ENCODE measurements at places on chromosomes 3 and 15.

DNA sequence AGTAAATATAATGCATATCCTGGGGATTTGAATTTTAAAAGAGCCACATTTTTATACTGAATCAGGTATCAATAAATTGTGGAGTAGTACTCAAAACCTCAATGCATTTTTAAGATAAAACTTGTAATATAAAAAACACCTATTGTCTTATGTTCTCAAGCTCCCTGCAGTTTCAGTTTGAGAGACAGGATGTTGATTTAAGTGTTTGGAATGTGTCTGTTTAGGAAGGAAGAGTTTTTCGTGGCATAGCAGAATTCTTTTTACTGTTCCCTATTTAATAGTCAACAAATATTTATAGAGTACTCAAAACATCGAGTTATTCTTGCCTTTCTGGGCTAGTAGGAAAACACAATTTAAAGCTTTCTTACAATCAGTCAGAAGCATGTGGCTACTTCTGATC, 146.1 kb upstream of the BCHE start:
- no peak overlapping the region for H3K27ac ChIP-seq
- no peaks in the 10 kb centered on the region for H3K27me3 ChIP-seq
- no peaks in the 10 kb centered on the region for H3K36me3 ChIP-seq
- no peak overlapping the region for H3K4me3 ChIP-seq
- H3K4me1 ChIP-seq, result no peaks in the 10 kb centered on the region

DNA sequence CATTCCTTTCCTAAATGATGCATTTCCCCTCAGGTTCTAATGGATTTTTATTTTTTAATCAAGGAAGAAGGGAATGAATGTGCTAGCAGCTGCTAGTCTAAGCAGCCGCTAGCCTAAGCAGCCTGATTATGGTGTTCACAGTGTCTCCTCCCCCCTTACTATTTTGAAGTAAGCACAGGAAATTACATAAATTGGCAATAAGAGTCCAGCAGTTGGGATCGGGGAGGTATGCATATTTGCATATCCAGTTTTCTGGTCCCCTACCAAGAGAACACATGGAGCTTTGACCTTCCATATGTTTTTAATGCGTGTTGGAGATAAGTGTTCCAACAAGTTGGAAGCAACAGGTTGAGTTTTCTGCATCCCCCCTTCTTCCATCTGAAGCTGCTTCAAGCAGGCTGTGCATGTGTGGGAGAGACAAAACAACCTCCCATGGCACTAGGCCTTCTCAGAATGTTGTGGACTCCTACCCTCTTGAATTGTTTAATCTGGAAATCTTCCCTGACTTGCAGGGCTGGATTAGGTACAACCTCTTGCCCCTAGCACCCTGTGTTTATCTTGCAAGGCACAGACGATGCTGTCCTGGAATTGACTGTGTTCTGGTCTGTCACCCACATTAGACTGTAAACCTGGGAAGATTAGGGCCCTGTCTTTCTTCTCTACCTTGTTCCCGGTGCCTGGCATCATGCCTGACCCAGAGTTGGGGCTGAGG, 124.8 kb upstream of the LRIG1 start:
- H3K27me3 ChIP-seq, result no peaks in the 10 kb centered on the region
- H3K27ac ChIP-seq, result no peak overlapping the region
- no peaks in the 10 kb centered on the region for H3K36me3 ChIP-seq
- H3K4me3 ChIP-seq, result no peak overlapping the region
- no peak for DNase-seq

DNA sequence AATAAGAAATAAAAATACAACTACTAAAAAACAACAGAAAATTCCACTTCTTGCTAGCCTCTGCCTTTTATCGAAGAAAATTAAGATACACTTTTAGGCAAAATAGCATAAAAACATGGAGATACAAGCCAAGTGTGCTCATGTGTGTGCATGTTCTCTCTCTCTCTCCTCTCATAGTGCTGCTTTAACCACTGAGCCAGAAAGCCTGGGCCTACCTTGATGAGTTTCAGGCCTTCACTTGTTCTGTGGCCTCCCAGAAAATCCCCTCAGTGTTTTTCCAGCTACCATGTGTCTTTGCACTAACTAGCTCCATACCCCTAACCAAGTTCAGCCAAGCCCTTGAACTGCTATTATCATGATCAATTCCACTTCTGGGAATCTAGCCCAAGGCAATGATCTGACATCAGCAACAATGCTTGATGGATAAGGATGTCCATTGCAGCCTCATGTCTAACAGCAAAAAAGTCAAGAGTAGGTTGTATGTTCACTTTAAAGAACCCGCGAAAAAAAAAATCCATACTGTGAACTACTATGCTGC, 18.1 kb downstream of the CYP11A1 start:
- H3K36me3 ChIP-seq, result no peaks in the 10 kb centered on the region
- H3K4me3 ChIP-seq, result no peak overlapping the region
- H3K4me1 ChIP-seq, result peaks cover 6% of the 10 kb centered on the region
- H3K27me3 ChIP-seq, result no peaks in the 10 kb centered on the region
- peak overlapping the region; percentile 32 for H3K27ac ChIP-seq

DNA sequence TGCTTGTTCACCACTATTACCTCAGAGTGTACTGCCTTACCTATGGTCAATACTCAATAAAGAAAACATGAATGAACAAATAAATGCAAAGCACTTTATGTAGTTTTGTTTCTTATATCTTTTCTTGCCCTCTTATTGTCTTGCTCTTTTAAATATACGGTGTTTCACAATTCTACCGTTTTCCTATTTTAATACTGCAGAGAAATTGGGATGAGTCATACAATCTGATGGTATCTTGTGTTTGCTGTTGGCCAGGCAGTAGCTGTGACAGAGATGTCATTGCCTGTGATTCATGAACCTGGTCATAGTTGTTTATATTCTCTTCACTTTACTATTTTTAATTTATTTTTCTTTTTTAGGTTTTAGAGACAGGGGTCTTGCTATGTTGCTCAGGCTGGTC, 48.3 kb downstream of the SERP1 start:
- H3K27me3 ChIP-seq, result no peaks in the 10 kb centered on the region
- DNase-seq, result no peak
- no peak overlapping the region for H3K27ac ChIP-seq

- no peak overlapping the region for H3K4me3 ChIP-seq
- DNase-seq, result no peak
- no peaks in the 10 kb centered on the region for H3K27me3 ChIP-seq
- no peak overlapping the region for H3K27ac ChIP-seq
Observed at GRCh38 chr3:177199206-177199760, 2.0 kb upstream of the TBL1XR1 start.

DNA sequence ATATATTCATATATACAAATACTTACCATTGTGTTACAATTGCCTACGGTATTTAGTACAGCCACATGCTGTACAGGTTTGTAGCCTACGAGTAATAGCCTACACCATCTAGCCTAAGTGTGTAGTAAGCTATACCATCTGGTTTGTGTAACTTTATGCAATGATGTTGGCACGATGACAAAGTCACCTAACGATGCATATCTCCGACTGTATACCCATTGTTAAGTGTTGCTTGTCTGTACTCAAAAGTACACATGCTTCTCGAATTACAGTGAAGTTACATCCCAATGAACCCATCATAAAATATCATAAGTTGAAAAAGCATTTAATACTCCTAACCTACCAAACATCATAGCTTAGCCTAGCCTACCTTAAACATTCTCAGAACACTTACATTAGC, 327.1 kb downstream of the KBTBD8 start:
- no peaks in the 10 kb centered on the region for H3K27me3 ChIP-seq
- no peaks in the 10 kb centered on the region for H3K36me3 ChIP-seq
- no peaks in the 10 kb centered on the region for H3K4me1 ChIP-seq
- no peak for DNase-seq
- H3K4me3 ChIP-seq, result no peak overlapping the region

DNA sequence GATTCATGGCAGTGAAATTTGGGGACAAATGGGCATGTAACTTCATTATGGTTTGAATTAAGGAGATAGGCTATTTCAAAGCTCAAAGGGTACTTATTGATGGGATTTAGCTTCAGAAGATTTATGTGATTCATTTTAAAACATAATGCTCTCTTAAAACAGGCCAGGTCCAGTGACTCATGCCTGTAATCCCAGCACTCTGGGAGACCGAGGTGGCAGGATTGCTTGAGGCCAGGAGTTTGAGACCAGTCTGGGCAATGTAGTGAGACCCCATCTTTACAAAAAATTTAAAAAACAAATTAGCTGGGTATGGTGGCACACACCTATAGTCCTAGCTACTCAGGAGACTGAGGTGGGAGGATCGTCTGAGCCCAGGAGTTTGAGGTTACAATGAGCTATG, 11.5 kb downstream of the THAP10 start:
- DNase-seq, result no peak
- H3K4me3 ChIP-seq, result no peak overlapping the region
- no peaks in the 10 kb centered on the region for H3K27me3 ChIP-seq
- H3K4me1 ChIP-seq, result no peaks in the 10 kb centered on the region

DNA sequence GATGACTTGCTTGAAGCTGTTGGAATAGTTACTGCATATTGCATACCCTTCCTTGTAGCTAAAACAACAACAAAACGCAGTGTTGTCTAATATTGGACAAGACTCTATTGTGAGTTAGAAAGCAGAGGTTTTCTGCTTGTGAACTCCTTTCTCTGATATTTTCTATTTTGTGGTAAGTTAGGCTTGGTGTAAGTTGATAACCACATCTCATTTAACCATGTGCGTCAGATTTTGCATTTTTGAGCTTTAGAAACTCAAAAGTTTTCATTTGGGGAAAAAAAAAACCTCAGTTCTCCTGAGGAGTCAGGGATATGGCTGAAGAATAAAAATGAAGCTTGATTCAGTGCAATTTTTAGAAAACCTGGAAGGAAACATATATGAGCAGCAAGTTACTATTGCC, 1.5 kb downstream of the ARIH1 start:
- H3K36me3 ChIP-seq, result no peaks in the 10 kb centered on the region
- DNase-seq, result no peak
- peaks cover 13% of the 10 kb centered on the region for H3K4me1 ChIP-seq
- peak overlapping the region; percentile 88 for H3K4me3 ChIP-seq

DNA sequence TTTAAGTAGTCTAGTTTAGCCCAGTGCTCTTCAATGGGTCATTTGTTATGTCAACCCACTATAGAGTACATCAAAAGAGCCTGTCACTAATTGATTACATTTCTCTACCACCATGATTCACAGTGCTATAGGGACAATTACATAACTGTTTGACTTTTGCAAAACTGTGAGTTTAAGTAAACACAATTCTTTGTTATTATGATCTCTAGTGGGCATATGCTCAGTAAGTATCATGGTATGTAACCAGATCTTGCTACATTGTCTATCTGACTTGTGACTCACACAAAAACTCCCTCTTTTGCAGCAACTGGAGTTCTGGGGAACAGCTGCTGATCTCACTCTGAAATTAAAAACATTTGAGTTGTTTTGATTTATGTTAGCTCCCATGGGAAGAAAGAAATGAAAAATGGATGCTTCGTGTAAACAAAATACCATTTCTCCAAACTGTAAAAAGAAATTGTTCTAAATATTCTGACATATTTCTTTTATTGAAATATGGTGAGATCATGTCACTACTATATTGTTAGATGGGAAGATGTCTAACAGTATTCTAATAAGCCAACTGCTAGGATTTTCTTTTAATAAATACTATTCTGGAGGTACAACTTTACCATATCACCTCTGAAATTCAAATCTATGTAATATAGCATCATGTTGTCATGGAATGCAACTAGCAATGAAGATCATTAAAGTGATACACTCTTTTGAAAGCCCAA, 470.4 kb downstream of the ROBO1 start:
- no peaks in the 10 kb centered on the region for H3K27me3 ChIP-seq
- no peak for DNase-seq
- no peak overlapping the region for H3K4me3 ChIP-seq
- H3K36me3 ChIP-seq, result no peaks in the 10 kb centered on the region
- H3K27ac ChIP-seq, result no peak overlapping the region

DNA sequence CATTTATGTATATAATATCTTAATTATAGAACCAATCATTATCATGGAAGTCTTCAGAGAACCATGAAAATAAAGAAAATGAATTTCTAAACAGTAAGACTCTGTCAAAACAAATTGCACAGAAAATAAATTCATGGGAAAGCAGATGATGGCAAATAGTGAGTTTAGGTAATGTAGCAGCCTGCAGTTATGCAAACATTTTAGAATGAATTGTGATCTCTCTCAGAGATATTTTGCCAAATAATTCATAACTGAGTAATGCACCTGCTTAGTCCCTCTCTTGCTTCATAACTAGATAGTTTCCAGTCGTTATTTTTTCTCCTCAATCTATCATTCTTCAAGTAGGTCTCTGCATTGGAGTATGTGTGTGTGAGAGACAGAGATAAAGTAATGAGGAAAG, 492.7 kb upstream of the THBS1 start:
- H3K27ac ChIP-seq, result no peak overlapping the region
- no peaks in the 10 kb centered on the region for H3K4me1 ChIP-seq
- no peak overlapping the region for H3K4me3 ChIP-seq
- no peaks in the 10 kb centered on the region for H3K36me3 ChIP-seq

GRCh38 chr15:74725225-74725774, at the start of gene CYP1A1:
Gene CYP1A1 (minus strand): TSS chr15:74725528. CDS start chr15:74723097, 2,431 bp downstream.
- H3K4me1 ChIP-seq, result peaks cover 11% of the 10 kb centered on the region
- no peaks in the 10 kb centered on the region for H3K36me3 ChIP-seq
- DNase-seq, result no peak
- H3K4me3 ChIP-seq, result peak within 1 kb of the TSS; percentile 40
- no peak within 1 kb of the TSS for H3K27ac ChIP-seq
